ENCODE measurements at places on chromosomes 16 and 17.

- no peak for DNase-seq
Measured at GRCh38 chr16:86880316-86881117, 302.2 kb downstream of the FOXL1 start.

DNA sequence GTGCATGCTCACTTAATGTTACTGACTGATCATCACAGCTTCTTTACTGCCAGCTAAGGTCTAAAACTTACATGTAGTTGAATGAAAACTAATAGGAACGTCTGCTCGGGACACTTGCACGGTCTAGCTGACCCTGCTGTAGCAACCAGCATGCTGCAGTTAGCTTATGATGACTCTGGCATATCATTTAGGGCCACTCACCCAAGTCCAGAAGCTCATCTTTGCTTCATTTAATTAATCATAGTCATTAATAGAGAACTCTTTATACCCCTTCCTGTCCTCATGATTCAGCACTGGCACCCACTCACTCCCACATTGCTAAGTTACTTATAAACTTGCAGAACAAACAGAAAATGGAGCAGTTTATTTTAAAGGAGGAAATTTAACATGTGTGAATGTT is 136.3 kb downstream of the NLK start:
- DNase-seq: no peak

DNA sequence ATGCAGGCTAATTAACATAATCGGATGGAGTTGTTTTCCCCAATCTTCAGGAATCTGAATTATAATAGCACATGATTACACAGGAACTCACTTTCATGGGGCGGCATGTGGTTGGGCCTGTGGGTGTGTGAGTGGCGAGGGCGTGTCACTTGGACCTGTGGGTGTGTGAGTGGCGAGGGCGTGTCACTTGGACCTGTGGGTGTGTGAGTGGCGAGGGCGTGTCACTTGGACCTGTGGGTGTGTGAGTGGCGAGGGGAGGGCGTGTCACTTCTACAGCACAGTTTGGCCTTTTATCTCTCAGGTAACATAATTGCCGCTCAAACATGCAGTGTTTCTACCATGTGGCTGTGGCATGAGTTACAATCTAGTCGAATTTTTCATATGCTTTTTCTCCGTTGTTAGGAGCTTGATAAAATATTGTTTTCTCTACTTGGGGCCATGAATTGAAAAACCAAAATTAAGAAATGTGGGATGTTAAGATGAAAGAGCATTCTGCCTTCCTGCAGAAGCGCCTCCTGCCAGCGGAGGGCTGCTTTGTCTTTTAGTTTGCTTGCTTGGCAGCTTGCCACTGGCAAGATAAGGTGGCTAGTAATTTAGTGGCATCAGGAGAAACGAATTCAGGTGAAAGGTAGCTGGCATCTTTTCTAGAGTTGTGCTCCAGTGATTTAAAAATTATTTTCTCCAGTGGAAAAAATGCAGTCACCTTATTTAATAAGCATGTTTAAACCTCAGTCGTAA is 36.2 kb downstream of the USP10 start:
- DNase-seq: no peak

- DNase-seq: no peak
Measured at GRCh38 chr16:90054554-90054953, 22.6 kb downstream of the PRDM7 start.

DNA sequence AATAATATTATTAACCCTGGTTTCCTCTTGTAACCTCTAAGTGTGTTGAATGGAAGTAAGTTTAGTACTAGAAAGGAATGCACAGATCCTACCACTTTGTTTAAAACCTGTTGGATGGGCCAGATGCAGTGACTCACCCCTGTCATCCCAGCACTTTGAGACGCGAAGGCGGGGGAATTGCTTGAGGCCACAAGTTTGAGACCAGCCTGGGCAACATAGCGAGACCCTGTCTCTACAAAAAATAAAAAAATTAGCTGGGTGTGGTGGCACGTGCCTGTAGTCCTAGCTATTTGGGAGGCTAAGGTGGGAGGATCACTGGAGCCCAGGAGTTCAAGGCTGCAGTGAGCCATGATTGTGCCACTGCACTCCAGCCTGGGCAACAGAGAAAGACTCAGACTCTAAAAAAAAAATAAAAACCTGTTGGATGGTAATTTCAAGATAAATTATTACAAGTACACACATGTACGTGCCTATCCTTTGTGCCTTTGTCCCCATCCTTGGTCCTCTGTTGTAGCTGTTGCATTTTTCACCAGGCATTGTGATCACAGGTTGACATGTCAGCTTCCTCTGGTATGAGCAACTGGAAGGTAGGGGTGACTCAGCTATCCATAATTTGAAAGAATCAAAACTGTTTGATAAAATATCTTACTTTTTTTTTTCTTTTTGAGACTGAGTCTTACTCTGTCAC is 30.7 kb upstream of the METTL9 start:
- no peak for DNase-seq

- DNase-seq: no peak
Measured at GRCh38 chr16:635573-636205, 416 bp downstream of the METTL26 start.

DNA sequence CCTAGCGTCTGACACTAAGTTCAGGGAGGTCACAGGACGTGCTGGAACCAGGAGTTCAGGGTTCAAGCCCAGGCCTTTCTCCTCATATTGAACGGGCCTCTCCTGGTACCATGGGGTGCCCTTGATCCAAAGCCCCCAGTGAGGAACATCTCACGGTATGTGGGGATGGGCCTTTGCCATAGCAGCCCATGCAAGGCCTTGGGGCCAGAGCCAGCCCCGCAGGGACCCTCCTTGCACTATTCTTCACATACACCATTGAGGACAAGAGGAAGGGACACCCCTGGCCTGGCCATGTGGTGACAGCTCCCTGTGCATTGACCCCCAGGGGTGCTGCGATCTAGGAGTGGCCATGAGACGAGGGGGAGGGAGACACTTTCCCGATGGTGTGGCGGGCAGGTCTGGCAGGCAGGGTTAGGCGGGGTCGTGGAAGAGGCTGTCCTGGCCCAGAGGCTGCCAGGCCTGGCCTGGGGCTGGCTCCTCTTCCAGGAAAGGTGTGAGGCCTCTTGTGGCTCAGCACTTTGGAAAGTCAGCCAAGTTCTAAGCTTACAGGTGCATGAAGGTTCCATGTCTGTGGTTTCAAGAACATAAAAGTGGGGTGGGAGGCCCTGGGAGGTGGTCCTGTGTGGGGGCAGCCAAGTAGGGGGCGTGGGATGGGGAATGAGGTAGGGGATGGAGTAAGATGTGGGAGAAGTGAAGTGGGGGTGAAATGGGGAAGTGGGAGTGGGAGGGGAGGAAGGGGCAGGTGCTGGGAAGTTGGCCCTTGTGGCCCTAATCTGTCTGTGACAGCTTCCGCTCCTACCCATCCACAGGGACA is 88.7 kb upstream of the CBX4 start:
- no peak for DNase-seq

- DNase-seq: no peak
Measured at GRCh38 chr16:72740347-72740746, 307.6 kb downstream of the ZFHX3 start.

GRCh38 chr17:74298778-74299177 is 24.7 kb downstream of the DNAI2 start:
- no peak for DNase-seq

- DNase-seq: no peak
Measured at GRCh38 chr17:81379523-81379942, 15.7 kb upstream of the BAHCC1 start.
